NCI-H2081 (cell line): ENCODE measurements at places on chromosomes 4 and X.

DNA sequence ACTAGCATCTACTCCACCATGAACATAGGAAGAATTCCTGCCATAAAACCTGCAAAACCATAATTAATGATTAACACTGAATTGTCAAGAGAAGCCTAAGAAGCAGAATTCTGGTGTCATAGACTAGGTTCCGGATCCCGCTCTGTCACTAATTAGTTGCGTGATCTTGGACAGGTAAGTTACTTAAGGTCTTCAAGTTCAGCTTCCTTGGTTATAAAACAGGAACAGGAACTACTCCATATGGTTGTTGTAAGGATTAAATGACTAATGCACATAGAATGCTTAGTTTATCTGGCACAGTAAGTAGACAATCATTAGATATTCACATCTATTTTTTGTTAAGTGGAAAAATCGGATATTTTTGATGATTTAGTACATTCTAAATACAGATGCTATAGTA lies 14.3 kb downstream of the G3BP2 start:
- no peak for DNase-seq

DNA sequence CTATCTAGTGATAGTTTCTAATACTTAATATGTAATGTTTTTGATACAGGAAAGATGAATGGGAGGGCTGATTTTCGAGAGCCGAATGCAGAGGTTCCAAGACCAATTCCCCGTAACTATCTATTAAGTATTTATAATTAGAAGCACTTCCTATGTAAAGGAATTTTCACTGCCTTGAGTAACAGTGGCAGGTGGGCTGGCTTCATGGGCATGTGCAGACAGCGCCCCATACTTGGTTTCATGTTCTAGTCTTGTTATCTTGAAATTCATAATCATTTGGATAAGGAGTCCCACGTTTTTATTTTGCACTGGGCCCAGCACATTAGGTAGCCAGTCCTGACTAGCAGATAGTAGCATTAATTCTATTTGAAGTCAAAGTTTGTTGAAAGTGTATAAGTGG lies 1.7 kb downstream of the OCIAD1 start:
- no peak for DNase-seq

DNA sequence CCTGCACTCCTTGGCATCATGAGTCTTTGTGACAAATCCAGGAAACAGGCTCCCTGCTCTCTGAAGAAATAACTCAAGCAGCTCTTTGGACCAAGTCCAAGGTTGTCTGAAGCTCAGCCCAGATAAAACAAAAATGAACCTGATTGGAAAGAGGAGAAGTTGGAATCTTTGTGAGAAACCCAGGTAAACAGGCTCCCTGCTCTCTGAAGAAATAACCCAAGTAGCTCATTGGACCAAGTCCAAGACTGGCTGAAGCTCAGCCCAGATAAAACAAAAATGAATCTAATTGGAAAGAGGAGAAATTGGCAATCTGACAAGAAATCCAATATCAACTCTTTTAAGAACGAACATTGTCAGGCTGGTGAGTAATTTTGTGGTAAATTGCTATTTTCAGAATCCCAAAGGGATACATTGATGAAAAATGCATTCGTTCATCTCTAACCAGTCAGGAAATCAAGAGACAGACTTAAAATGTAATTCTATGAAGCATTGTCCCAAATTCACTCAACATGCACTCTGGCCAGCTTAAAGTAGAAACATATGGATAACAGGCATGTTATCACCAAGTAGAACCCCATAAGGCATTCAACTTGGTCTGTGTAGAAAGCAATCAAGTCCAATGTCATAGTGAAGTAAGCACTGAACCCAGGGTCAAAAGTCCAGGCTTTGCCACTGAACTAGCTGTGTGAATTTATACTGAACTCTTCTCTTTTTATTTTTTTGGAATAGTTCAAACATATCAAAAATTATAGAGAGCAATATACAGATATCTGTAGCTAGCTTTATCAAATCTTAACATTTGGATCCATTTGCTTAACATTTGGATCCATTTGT lies 16.8 kb upstream of the NFXL1 start:
- DNase-seq = no peak

DNA sequence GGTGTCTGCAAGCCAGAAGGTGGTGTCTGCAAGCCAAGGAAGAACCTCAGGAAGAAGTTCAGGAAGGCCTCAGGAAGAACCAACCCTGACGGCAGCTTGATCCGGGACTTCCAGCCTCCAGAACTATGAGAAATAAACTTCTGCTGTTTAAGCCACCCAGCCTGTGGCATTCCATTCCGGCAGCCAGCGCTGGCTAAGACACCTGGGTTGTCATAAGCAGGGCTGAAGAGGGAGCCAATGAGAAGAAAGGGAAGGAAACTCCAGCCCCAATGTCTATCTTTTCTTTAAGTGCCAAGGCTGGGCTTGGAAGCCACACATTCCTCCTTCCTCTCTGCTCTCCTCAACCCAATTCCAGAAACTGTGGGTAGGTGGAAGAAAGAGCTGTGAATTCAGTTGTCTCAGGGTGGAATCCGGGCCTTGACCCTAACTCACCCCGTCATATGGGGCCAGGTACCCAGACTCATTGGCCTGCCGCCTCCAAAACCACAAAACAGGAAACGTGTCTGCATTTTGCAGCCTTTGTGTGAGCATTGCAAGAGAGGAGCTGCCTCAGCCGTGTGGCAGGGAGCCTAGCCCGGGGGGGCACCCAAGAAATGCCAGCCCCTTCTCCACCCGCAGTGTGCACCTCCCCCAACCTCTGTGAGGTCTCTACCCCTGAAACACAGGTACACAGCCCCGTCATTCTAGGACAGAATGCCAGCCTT lies 26.8 kb downstream of the CRMP1 start:
- DNase-seq = no peak

DNA sequence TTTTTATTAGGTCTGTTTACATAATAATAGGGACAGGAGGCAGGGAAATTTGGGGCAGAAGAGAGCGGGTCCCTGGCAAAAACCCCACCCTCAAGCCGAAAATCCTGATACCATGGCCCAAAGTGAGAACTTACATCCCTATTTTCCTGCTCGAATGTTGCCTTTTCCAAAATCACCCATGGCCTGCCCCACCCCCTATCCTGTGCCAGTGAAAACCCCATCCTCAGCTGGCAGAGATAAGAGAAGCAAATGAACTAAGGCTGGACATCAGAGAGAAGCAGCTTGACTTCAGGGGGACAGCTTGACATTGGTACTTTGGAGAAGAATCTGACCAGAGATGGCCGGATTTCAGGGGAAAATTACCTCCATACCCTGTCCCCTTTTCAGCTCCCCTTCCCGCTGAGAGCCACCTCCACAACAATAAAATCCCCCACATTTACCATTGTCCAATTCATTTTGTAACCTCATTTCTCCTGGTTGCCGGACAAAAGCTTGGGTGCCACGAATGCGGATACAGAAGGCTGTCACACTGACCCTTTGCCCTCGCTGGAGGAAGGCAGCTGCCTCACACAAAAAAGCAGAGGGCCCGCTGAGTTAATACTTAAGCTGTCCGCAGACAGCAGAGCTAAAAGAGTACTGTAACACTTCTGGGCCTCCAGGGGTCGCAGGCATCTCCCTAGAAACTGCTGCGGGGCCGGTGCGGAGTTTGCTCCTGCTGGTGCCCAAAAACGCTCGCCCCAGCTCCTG lies 196.2 kb downstream of the SNCA start:
- DNase-seq = no peak
